Naive thymus-derived CD4-positive, alpha-beta T cell (primary cell): ENCODE measurements at places on chromosomes 2 and 18.

GRCh38 chr2:14423145-14423906 is 209.2 kb upstream of the LRATD1 start:
- DNase-seq, result no peak

DNA sequence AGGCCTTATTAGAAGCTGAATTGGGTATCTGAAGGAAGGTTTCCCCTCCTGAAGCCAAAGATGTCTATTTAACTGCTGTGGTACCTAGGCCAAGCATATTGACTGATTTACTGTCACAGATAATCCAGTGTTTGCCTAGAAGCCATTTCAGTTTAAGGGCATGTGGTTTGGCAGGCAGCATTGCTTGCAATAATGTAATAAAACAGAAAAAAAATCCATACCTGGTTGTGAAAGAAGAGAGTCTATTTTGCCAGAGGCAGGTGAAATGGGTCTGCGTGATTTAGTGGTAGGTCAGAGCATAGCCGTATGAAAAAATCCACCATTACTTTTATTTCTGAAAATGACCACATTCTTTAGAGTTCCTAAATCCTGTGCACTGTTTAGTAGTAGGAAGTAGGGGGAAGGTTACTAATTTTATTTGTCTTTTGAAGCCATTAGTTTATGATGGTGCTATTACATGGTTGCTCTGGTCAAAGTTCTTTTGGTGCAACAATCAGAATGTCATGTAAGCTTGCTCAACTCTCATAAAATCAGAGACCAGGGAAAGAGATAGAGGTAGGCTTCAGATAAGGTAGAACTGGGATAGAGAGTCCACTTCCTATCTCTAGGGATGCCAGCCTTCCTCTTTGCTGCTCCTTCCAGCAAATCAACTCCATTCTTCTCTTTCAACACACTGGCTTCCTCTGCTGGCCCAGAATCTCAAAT is 343.4 kb downstream of the GPD2 start:
- DNase-seq, result no peak

DNA sequence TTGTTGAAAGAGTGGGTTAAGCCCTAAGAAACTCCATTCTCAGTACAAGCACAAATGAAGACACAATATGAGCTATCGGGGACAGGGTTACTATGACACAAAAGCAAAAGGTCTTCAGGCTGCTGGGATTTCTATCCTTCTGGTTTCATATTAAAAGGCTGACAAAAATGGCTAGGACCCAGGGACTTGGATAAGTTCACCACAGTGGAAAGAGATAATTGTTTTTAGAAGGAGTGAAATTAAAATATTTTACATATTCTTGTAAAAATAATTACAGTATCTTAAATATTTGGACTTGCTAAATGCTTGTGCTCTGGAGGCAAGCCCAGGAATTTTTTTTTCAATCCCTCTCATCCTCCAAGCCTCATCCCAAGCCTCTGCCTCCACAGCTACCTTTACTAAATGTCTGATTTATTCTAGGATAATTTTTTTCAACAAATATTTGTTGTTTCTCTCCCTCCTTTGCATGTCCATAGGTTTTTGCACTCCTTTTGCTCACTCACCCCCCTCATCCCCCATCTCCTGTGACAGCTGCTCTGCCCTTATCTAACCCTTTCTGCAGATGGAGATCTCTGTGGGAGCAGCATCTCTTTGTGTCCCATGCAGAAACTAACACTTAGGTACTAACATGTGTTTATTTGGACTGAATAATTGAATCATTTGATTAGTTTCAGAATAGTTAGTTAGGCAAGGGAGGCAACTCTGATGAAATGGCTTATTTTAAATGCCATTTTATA is 47.8 kb upstream of the NABP1 start:
- no peak for DNase-seq

GRCh38 chr2:190578158-190579057 is 43.9 kb upstream of the NEMP2 start:
- peak; percentile 18 for DNase-seq

- DNase-seq, result no peak
Observed at GRCh38 chr18:13909141-13909940, 6.0 kb downstream of the MC2R start.

DNA sequence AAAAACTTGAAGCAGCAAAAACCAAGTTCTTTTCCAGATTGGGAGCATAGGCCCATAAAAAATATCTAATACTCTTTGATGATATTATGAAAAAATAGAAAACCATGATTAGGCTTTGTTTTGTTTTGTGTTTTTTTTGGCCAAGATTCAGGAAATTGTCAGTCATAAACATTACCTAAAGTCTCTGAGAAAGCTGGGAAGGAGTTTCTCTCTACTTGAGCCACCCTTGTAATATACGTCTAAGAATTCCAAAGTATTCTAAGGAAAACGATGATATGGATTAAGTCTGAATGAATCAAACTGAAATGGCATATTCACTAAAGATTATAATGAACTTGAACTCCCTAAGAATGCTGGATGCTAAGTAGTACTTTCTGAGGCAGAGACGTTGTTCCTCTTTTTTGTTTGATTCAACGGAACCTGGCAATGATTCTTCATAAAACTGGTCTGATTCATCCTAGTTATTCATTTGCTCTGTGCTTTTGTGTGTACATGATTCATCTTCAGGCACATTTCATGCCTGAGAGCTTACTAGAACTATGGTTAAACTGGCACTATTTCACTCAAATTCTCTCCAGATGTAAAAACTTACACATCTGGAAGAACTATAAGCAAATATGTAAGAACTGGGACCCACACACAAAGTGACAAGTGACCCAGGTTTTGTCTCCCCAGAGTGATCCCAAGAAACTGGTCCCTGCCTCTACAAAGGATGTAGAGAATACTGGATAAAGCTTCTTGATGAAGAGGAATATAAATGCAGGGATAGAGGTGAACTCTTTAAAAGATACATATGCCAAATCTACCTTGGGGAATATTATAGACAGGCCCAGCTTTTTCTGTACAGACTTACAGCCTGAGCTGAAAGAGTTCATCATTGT is 159.7 kb downstream of the DOCK10 start:
- no peak for DNase-seq

GRCh38 chr2:3747032-3747654 is 43.8 kb downstream of the DCDC2C start:
- DNase-seq, result no peak

DNA sequence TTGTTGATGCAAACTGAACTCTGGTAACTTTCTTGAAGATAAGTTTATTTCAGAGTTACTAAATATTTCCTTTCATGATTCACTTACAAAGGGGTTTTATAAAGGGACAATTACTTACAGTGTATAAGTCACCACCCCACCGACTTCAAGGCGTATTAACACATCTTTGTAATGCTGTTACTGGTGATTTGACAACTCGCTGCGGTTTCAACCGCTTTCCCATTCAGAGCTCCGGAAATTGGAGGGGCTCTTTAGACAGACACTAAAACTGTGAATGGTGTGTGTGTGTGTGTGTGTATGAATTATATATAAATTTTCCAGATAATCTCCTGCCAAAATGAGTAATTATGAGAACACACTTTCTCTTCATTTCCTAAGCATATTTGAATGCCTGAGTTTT is 4.9 kb downstream of the TM4SF20 start:
- no peak for DNase-seq

DNA sequence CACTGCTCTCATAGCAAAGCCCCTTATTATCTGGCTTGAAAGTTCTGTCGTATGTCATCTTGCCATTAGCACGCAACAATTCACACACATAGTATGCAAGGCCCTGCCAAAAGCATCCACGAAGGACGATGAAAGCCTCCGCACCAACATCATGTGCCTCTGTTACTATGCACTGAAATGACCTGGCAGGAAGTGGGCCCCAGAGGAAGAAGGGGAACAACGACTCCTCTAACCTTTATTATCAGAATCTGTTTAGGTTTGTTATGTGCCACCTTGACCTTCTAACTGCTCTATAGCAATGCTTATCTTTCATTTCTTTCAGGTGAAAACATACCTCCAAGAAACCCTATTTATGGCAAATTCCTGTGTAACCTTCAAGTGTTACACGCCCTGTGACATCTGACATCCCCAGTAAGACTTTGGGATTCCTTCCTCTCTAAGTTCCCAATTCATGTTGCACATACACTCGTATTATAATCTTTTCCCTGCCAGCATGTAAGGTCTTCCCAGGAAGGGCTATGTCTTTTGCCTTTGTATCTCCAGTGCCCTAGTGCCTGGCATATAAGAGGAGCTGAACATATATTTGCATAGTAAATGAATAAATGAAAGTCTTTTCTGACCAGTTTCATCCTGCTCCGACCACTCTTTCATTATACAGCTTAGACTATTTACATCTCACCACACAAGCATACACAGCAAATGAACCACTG is 7.0 kb upstream of the NDUFV2 start:
- DNase-seq, result peak; percentile 57
